ENCODE measurements at places on chromosomes 3 and 15. TPM values are rescaled to one million over a fixed set of nuclear protein-coding genes. Genes with fewer than 3 reads are reported as not detected.

GRAMD1C gene
- total RNA-seq: 0.29 TPM

DNA sequence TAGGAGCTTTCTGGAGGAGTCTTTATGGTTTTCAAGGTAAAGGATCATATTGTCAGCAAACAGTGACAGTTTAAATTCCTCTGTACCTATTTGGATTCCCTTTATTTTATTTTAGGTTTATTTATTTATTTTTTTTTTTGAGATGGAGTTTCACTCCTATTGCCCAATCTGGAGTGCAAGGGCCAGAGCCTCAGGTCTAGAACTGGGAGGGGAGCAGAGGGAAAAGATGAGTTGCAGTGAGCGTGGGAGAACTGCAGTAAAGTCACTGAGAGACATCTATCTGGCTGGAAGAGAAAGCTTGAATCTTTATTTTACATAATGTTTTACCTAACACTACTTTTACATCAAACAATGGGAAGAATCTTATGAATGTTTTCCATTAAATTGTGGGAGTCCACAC is 49.5 kb upstream of the GK5 start:
- H3K27ac ChIP-seq: no peak overlapping the region
- H3K4me3 ChIP-seq: no peak overlapping the region
- no peaks in the 10 kb centered on the region for H3K27me3 ChIP-seq
- peaks cover 11% of the 10 kb centered on the region for H3K4me1 ChIP-seq
- no peak for DNase-seq

DNA sequence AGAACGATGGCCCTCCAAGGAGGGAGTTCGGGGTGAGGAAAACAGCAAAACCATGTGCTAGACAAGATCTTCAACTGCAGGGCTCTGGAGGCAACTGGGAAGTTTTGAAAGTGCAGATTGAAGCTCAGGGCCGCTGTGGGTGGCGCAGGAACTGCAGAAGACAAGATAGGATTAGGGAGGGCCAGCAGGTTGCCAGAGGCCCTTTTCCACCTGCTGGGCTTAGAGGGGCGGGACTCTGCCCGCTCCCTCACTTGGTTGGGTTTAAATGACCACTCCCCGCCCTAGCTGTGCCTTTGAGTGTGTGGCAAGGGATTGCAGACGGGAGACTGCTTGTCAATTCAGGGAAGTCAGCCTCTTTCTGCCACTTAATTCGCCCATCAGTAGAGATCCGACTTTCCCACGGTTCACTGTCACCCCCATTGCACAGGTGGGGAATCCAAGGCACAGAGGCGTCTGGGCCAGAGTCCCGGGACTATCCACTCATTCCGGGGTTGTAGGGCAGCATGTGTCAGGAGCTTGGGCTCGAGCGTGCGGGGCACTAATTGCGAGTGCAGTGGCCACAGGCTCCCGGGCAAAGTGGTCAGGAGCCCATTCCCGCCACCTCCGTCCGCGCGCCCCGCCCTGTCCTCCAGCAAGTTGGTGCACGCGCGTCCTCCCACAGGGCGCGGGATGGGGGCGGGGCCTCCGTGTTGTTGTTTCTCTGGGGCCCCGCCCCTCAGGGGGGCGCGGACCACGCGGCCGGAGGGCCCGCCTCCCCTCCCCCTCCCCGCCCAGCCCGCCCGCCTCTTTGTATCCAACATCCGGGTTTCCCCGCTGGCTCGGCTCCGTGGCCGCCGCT is at the start of gene ACVR2B:
TSS of gene ACVR2B (plus strand) at position 816 of the 838 bp plus-strand sequence. CDS start 433 bp downstream, outside the sequence.
- peak; percentile 81 for DNase-seq
- H3K27ac ChIP-seq: peak within 1 kb of the TSS; percentile 82
- H3K4me3 ChIP-seq: peak within 1 kb of the TSS; percentile 90
- no peaks in the 10 kb centered on the region for H3K27me3 ChIP-seq
- H3K36me3 ChIP-seq: no peaks in the 10 kb centered on the region
- H3K4me1 ChIP-seq: peaks cover 8% of the 10 kb centered on the region

DNA sequence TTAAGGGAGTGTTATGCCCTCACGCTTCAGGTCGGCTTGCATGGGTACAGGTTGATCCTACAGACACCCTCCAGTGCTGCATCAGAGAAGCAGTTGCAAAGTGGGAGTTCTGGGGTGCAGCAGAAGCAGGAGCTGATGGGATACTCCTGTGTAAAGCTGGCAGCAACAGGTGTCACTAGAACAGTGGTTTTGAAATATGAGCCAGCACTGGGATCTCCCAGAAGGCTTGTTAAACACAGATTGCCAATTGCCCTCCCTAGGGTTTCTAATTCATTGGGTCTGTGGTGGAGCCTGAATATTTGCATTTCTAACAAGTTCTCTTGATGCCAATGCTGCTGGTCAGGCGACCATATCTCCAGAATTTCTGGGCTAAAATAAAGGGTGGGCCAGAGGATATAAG is 350.4 kb downstream of the CLSTN2 start:
- no peaks in the 10 kb centered on the region for H3K36me3 ChIP-seq
- DNase-seq: no peak
- no peak overlapping the region for H3K27ac ChIP-seq
- H3K27me3 ChIP-seq: peaks cover 4% of the 10 kb centered on the region

VPS39 gene
- total RNA-seq: 47.3 TPM

ISLR2 gene
- total RNA-seq: not detected

DNA sequence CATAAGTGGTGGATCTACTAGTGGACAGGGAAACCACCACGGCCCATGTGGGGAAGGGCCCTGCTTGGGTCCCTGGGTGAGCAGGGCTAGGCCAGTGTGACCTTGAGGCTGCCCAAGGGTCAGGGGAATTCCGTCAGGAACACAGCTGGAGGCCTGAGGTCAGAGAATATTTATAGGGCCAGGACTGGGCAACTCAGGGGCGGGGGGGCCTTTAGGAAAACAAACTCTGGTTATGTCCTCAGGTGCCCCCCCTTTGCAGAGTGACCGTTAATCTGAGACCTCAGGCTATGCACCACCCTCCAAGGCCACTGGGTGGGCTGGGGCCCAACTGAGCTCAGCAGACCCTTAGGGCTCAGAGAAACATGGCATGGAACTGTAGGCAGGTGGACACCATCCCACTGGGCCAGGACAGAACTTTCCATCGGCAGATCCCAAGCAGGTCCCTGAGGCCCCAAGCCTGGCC is 2.5 kb downstream of the TWF2 start:
- H3K27me3 ChIP-seq: no peaks in the 10 kb centered on the region
- peak overlapping the region; percentile 43 for H3K4me3 ChIP-seq
- DNase-seq: peak; percentile 1
- H3K4me1 ChIP-seq: peaks cover 70% of the 10 kb centered on the region
- H3K27ac ChIP-seq: peak overlapping the region; percentile 76

GRCh38 chr3:71076361-71077002 is 507.0 kb downstream of the FOXP1 start:
- H3K4me3 ChIP-seq: no peak overlapping the region
- peaks cover 57% of the 10 kb centered on the region for H3K36me3 ChIP-seq
- DNase-seq: no peak
- H3K27me3 ChIP-seq: no peaks in the 10 kb centered on the region
- peak overlapping the region; percentile 76 for H3K27ac ChIP-seq
- H3K4me1 ChIP-seq: peaks cover 96% of the 10 kb centered on the region

GDPGP1 gene
- 5.2 TPM for total RNA-seq

A4GNT gene
- not detected for total RNA-seq

GRCh38 chr15:79635149-79635771 is 203.1 kb downstream of the MINAR1 start:
- no peak overlapping the region for H3K27ac ChIP-seq
- H3K27me3 ChIP-seq: peaks cover 23% of the 10 kb centered on the region
- no peaks in the 10 kb centered on the region for H3K4me1 ChIP-seq
- DNase-seq: no peak
- H3K4me3 ChIP-seq: no peak overlapping the region
- H3K36me3 ChIP-seq: no peaks in the 10 kb centered on the region

DNA sequence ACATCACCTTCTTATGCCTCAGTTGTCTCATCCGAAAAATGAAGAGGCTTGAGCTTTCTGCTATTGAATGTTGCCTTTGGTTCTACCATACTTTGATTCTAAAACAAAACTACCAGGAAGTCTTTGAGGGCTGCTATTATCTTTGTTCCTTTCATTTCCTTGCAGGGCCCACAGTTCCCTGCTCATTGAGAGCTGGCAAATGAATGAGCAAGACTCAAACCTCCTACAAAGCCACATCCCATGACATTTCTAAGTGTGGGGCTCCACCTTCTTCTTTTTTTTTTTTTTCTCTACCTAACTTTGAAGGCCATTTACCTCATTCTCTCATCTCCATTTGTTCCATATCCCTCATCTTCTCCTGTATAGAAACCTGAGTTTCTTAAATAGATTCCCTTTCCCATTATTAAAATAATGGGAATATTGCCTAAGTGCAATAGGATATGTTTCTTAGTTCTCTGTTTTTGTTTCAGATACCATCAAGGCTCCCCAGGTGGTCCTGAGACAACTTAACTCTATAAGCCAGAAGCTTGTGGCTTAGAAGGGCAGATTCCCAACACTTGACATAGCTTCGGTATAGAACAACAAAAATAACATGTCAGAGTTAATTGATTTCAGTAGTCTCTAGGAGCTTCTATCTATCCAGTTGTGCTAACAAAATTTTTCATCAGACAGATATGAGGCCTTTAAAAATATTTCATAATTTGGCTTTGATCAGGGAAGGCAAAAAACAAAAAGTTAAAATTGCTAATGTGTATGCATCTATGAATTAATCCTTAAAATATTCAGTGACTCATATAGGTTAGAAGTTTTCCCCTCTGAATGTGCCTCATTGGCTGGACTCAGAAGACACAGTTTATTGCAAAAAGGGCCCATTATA is 951.6 kb downstream of the TUSC7 start:
- H3K36me3 ChIP-seq: no peaks in the 10 kb centered on the region
- no peak overlapping the region for H3K4me3 ChIP-seq
- no peak for DNase-seq

DNA sequence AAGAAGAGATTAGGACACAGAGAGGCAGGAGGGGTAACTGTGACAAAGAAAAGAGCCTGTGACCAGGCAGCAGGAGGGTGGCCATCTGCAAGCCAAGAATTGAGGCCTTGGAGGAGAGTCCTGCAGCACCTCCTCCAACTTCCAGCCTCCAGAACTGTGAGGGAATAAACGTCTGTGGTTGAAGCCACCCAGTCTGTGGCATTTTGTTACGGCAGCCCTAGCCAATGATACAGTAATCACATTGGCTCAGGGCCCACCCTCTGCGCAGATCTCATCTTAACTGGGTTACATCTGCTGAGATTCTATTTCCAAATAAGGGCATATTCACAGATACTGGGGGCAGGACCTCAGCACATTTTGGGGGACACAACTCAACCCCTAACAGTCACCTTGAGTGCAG is 11.3 kb downstream of the SELENOS start:
- H3K27ac ChIP-seq: no peak overlapping the region
- H3K4me3 ChIP-seq: no peak overlapping the region
- peaks cover 3% of the 10 kb centered on the region for H3K36me3 ChIP-seq

- no peaks in the 10 kb centered on the region for H3K4me1 ChIP-seq
- H3K36me3 ChIP-seq: no peaks in the 10 kb centered on the region
- H3K27me3 ChIP-seq: no peaks in the 10 kb centered on the region
Observed at GRCh38 chr15:26620528-26621458, 152.1 kb downstream of the GABRB3 start.

DNA sequence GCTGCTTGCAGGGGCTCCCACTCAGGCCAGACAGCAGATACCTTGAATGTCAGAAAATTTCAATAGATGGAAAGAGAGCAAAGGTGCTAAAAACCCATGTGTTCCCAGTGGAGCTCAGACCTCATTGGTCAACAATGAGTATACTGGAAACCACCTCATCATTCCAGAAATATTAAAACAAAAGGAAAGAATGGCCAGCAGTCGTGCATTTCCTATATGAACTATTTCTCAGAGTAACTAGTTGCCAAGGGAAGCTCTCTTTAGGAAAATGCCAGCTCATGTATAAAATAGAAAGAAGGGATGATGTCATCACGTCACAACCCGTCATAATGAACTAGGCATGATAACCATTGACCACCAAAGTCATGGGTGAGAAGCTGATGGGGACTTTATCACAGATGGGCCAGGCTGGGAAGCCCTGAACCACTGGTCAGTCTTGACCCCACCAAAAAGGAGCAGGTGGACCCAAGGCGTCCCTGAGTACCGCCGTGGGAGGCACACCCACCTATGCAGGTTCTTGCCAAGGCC is 17.5 kb downstream of the DNAJB8 start:
- H3K4me1 ChIP-seq: peaks cover 21% of the 10 kb centered on the region
- H3K4me3 ChIP-seq: no peak overlapping the region
- peak; percentile 24 for DNase-seq
- H3K27ac ChIP-seq: peak overlapping the region; percentile 91
- peaks cover 8% of the 10 kb centered on the region for H3K27me3 ChIP-seq
